Kidney (tissue), 22 donors: ENCODE measurements at places on chromosomes 2 and 18. TPM values are rescaled to one million over a fixed set of nuclear protein-coding genes. Genes with fewer than 3 reads are reported as not detected.

TDRD15 gene
- 0.06 TPM for total RNA-seq

RASGRP3 gene
- 22.6 TPM for total RNA-seq

RPL37A gene
- total RNA-seq, result 1,810 TPM

ANTXR1 gene
- total RNA-seq, result 42.6 TPM

CD207 gene
- total RNA-seq, result 0.66 TPM

PID1 gene
- total RNA-seq, result 9.4 TPM

OXER1 gene
- 2.5 TPM for total RNA-seq

UGT1A10 gene
- not detected for total RNA-seq

DNA sequence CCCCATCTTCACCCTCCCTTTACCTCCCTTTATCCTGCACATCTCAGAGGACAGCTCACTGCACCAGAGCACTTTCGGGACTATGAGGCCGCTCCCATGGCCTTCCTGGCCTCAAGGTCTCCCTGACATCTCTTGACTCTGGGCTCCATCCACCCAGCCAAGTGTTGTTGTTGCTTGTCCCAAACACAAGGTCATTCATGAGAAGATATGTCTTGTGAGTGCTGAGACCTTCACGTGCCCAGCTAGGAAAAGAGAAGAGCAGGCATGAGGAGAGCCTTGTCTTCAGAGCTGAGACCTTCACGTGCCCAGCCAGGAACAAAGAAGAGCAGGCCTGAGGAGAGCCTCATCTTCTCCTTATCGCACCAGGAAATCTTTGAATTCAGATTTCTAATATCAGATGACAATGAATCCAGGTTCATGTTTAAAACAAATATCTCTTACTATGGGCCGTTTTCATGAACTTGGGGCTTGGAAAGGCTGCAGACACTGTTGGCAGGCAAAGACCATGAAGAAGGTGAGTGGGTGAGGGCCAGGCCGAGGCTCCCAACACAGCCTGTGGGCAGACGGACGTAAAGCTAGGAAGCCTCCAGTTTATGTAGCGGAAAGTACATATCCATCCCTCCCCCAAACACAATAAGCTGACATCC, 256.1 kb downstream of the NDUFA10 start:
- H3K4me1 ChIP-seq, result no peaks in the 10 kb centered on the region
- no peak for DNase-seq
- no peaks in the 10 kb centered on the region for H3K27me3 ChIP-seq
- H3K4me3 ChIP-seq, result no peak overlapping the region

DNA sequence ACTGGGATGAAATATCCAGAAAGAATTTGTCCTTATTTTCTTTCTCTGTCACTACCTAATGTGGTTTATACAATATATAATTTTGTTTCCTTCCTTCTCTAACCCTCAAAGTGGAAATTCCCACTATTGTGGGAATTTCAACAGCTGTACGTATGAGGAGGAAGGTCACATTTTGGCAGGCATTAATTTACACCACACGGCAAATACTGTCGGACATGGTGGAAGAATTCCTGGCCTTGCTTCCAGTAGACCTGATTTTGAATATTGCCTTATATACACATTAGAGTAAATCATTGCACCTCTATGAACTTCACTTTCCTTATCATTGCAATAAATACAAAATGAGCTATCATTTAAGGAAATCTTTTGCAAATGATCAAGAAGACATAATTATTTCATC, 358.1 kb upstream of the ETAA1 start:
- H3K4me1 ChIP-seq, result peaks cover 3% of the 10 kb centered on the region
- no peak for DNase-seq
- H3K27ac ChIP-seq, result no peak overlapping the region

DNA sequence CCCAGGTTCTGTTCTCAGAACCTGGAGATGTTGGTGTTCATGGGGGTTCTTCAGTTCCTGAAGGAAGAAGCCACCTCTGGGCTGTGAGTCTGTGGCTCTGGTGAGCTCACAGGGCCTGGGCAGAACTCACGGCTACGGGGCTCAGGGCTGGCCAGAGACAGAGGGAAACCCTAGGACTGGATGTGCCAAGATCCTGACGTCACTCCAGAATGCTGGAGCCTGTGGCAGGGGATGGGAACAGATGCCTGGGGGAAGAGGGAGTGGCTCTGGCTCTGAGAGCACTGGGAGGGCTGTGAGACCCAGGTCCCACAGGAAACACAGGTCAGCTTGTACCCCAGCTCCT, at the start of gene OTOF:
TSS of gene OTOF (minus strand) at position 214 of the 343 bp plus-strand sequence.
- H3K4me3 ChIP-seq, result no peak within 1 kb of the TSS
- H3K27ac ChIP-seq, result no peak within 1 kb of the TSS
- no peaks in the 10 kb centered on the region for H3K36me3 ChIP-seq
- H3K27me3 ChIP-seq, result no peaks in the 10 kb centered on the region

DNA sequence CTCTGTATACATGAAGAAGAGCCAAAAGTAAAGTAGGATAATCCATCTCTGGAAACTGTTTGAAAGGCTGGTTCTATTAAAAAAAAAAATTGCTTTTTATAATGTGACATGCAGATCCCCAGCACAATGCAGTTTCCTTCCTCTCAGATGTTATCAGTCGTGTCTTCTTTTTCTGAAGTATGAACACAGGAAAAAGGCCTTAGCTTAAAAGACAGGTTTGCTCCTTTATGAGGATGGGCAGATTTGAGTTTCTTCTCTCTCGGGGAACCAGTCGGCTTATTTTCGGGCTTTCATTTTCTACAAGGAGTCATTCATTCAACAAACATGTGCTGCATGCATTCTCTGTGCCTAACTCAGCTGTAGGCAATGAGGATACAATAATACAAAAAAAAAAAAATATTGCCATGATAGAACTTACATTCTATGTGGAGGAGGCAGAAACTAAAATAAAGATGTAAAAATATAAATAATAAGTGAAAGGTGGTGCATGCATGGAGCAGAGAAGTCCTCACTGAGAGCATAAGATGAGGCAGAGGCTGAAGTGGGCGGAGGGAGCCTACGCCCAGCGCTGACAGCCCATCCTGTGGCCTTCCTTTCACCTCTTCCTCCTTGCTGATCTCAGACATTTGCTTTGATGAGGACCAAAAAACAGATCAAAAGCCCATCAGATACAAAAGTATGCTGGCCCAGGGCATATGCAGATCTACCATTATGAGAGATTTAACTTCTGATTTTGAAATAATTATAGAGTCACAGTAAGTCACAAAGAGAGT, at the start of gene CD226:
TSS of gene CD226 (minus strand) at position 513 of the 773 bp plus-strand sequence. CDS start at position 46, 467 bp downstream.
- no peak within 1 kb of the TSS for H3K4me3 ChIP-seq
- H3K27me3 ChIP-seq, result no peaks in the 10 kb centered on the region
- DNase-seq, result peak; percentile 7
- no peaks in the 10 kb centered on the region for H3K36me3 ChIP-seq
- H3K27ac ChIP-seq, result no peak within 1 kb of the TSS
- H3K4me1 ChIP-seq, result no peaks in the 10 kb centered on the region

GRCh38 chr2:29749843-29750242, 171.5 kb downstream of the ALK start:
- no peak overlapping the region for H3K27ac ChIP-seq
- peaks cover 2% of the 10 kb centered on the region for H3K4me1 ChIP-seq
- DNase-seq, result no peak
- no peaks in the 10 kb centered on the region for H3K36me3 ChIP-seq
- H3K27me3 ChIP-seq, result no peaks in the 10 kb centered on the region

GRCh38 chr2:241859436-241860183, 916 bp upstream of the PDCD1 start:
- H3K36me3 ChIP-seq, result no peaks in the 10 kb centered on the region
- peak overlapping the region; percentile 64 for H3K27ac ChIP-seq
- peak; percentile 45 for DNase-seq
- peaks cover 4% of the 10 kb centered on the region for H3K4me1 ChIP-seq
- H3K4me3 ChIP-seq, result no peak overlapping the region

- H3K27me3 ChIP-seq, result no peaks in the 10 kb centered on the region
- H3K27ac ChIP-seq, result no peak overlapping the region
- H3K4me3 ChIP-seq, result no peak overlapping the region
- no peak for DNase-seq
- H3K36me3 ChIP-seq, result no peaks in the 10 kb centered on the region
- no peaks in the 10 kb centered on the region for H3K4me1 ChIP-seq
These were observed 111.2 kb downstream of the TFCP2L1 start for GRCh38 chr2:121173806-121174205.

DNA sequence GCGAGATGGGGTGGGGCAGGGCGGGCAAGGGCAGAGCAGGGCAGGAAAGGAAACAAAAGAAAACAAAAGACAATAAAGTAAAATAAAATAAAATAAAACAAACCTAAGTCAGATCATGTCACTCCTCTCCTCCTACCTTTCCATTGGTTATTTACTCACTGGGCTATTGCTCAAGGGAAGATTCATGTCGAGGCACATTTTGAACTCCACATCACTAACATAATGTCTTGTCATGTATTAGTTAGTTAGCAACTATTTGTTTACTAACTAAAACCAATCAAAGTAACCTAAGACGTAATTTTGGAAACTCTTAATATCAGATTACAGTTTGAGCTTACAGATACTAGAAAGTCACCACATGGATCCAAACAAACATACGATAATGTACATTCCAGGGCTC, 2.2 kb downstream of the C1D start:
- H3K4me1 ChIP-seq, result no peaks in the 10 kb centered on the region

GRCh38 chr2:134570676-134571075, 148.1 kb downstream of the TMEM163 start:
- no peak overlapping the region for H3K4me3 ChIP-seq
- no peaks in the 10 kb centered on the region for H3K4me1 ChIP-seq
- DNase-seq, result no peak
- no peaks in the 10 kb centered on the region for H3K36me3 ChIP-seq
- no peak overlapping the region for H3K27ac ChIP-seq

DNA sequence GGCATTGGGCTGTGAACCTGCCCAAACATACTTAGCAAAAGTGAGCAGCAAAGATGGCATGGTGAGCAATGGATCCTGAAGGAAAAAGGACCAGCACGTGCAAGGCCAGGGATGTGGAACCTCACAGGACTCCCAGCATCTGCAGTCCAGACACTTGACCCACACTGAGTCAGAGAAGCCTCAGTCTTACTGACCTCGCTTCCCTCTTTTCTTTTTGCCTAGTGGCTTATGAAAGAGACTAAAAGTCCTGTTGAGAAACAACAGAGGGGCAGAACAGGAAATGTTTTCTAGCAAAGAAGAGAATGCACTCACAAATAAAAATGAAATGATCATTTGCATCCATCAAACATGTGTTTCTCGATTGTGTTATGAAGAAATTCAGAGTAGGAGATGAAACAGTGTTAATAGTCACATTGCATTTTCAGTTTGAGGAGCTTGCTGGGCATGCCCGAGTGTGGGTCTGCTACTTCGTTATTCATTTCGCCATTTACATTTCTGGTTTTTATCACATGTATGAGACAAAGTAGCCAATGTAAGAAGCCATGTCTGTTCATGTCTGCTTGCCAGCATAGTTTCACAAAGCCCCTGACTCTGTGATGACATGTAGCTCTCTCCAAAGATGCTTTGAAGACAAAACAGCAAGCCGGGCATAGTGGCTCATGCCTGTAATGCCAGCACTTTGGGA, 118.4 kb downstream of the INO80D start:
- no peaks in the 10 kb centered on the region for H3K36me3 ChIP-seq
- no peak overlapping the region for H3K27ac ChIP-seq
- no peaks in the 10 kb centered on the region for H3K4me1 ChIP-seq
- no peak for DNase-seq
- no peaks in the 10 kb centered on the region for H3K27me3 ChIP-seq

DNA sequence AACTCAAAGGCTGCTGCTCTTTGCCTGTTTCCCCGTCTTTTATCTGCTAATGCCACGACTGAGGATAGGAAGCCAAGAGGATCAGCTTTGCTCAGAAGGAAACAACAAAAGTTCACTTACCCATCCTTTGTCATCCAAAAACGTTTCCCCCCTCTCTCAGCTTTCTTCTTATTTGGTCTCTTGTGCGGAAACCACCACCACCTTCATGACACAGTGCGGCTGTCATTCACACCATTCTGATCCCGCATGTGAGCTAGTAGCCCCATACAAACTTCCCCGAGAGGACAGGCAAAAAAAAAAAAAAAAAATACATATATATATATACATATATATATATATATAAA, 656 bp downstream of the LRRTM4 start:
- H3K27me3 ChIP-seq, result no peaks in the 10 kb centered on the region

DNA sequence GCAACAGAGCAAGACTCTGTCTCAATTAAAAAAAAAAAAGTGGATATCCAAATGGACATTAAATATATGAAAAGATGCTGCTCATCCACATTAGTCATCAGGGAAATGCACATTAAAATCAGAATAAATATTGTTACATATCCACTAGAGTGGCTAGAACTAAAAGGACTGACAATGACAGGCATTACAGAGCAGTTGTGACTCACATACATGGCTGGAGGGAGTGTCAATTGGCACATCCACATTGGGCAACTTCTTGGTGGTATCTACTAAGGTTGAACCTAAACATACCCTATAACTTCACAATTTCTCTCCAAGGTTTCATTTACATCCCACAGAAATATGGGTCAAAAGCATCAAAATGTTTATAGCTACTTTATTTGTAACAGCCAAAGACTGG, 14.0 kb upstream of the DNER start:
- no peaks in the 10 kb centered on the region for H3K4me1 ChIP-seq
- H3K36me3 ChIP-seq, result no peaks in the 10 kb centered on the region
- no peak overlapping the region for H3K4me3 ChIP-seq
- H3K27ac ChIP-seq, result no peak overlapping the region
- DNase-seq, result no peak

GRCh38 chr2:135066710-135067109, 14.6 kb downstream of the RAB3GAP1 start:
- no peak for DNase-seq
- H3K27ac ChIP-seq, result no peak overlapping the region
- H3K27me3 ChIP-seq, result no peaks in the 10 kb centered on the region
- no peaks in the 10 kb centered on the region for H3K4me1 ChIP-seq
- H3K4me3 ChIP-seq, result no peak overlapping the region
- no peaks in the 10 kb centered on the region for H3K36me3 ChIP-seq

- H3K27ac ChIP-seq, result no peak overlapping the region
- H3K36me3 ChIP-seq, result peaks cover 3% of the 10 kb centered on the region
- no peaks in the 10 kb centered on the region for H3K27me3 ChIP-seq
- DNase-seq, result no peak
- no peak overlapping the region for H3K4me3 ChIP-seq
These were observed 12.6 kb downstream of the BARD1 start for GRCh38 chr2:214796911-214797310.

GRCh38 chr2:219570924-219571310, 422 bp downstream of the OBSL1 start:
- H3K27me3 ChIP-seq, result no peaks in the 10 kb centered on the region
- H3K27ac ChIP-seq, result peak overlapping the region; percentile 48
- no peak for DNase-seq
- H3K4me3 ChIP-seq, result peak overlapping the region; percentile 55
